ENCODE measurements at places on chromosomes 3 and 15.

DNA sequence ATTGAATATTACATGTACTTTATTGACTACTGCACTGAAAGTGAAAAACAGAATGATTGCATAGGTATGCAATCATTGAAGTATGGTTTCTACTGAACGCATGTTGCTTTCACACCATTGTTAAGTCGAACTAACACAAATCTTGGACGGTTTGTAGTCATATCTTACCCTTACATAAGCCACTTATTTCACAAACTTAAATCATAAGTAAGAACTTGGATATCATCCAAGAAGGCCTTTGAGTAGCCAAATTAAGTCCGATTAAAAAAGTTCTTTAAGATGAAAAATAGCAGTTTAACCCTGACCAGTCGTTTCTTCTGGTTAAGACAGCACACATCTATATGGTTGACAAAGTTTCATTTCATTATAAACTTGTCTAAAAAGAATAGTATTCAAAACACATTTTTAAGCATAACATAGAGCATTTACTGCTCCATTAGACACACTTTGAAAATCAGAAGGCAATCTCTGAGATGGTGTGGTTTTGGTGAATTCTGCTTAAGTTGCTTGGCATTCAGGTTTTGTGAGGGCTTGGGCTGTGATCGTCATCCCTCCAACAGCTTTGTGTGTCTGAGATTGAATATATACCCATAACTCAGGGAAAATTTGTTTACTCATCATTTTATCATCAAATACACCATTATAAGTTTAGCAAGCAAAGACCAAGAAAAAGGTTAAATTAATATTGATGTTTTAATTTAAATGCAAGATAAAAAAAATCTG lies 92.2 kb downstream of the NFKBIZ start:
- no peak for DNase-seq

- DNase-seq: no peak
These were observed 54.2 kb upstream of the ARHGEF3 start for GRCh38 chr3:56855856-56856512.

GRCh38 chr3:128182656-128183055 lies 29.4 kb downstream of the EEFSEC start:
- no peak for DNase-seq

DNA sequence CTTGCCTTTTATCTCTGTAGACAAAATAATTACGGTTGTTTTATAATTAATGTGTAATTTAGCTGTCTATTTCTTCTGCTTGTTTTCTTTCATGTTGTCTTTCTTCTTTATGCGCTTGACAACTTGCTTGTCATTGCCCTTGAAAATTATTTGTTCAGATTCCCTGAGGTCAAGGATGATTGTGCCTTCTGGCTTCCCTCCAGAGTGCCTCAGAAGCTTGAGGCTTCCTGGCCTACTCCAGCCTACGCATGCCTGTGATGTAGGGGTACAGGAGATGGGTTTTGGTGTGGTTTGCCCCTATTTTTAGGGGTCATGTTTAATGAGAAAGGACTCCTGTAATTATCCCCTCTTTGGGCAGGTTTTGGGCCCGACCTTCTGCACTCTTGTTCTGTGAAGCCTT lies 231.5 kb downstream of the SV2B start:
- DNase-seq: no peak

DNA sequence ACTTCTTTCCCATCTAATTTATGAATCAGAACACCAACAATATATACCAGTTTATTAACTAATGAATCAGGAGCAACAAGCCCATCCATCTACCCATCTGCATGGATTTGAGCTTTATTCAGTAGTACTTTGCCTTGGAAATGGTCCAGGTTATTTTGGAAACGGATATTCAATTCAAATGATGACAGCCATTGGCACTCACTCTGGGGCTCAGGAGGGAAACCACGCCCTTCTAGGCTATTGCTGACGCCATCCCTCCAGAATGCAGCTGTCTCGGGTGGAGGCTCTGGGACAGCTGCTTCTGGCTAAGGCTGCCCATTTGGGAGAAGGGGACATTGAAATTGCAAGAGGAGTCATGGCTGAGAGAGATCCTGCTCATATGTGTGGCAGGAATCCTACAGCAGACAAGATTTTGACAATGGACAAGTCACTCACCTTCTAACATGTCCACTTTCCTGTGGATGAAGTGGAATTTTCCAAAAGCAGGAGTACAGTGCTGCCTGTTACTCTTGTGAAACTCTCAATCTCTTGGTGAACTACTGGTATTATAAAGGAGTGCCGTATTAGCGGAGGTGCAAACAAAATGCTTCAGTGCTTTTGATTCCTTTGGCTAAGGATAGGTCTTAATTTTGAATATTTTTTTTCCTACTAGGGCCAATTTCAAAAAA lies 29.3 kb upstream of the TRAK1 start:
- DNase-seq: no peak

GRCh38 chr3:115922681-115923347 lies 299.5 kb downstream of the GAP43 start:
- DNase-seq: no peak

GRCh38 chr3:146559388-146559787 lies 15.0 kb upstream of the PLSCR1 start:
- DNase-seq: no peak

GRCh38 chr3:11480663-11481298 lies 162.9 kb downstream of the VGLL4 start:
- DNase-seq: no peak

DNA sequence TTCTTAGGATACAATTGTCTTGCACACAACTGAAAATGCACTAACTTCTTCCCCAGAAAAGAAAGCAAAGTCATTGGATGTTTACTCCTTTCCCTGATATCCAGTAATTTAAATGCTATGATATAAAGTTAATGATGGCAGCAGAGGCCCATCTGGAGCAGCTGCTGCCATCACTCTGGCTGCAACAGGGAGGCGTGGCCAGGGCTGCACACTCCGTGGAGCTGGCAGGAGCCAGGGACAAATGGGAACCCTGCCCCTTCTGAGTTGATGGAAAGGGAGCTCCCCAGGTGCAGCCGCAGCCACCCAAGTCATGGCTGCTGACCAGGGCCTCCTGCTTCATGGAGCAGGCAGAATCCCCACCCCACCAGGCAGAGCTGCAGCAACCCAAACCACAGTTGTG lies 72.6 kb upstream of the ALDH1A3 start:
- no peak for DNase-seq

- DNase-seq: no peak
These were observed 91.0 kb upstream of the CHMP2B start for GRCh38 chr3:87136066-87136596.

DNA sequence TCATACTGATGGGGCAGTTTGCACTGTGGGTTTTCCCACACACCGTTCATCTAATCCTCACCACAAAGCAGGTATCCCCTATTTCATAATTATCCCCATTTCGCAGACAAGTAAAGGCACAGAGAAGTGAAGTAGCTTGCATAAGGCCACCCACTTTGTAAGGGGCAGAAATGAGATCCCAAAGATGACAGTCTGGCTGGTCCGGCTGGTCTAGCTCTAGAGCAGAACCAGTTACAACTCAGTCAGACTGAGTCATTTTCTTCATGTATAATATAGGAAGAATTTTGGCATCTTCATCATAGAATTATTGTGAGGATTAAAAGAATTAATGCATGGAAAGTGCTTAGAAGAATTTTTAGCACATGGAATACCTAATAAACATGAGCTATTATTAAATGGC lies 10.6 kb downstream of the RBP1 start:
- no peak for DNase-seq

GRCh38 chr3:3433711-3434110 lies 254.2 kb upstream of the CRBN start:
- DNase-seq: no peak

DNA sequence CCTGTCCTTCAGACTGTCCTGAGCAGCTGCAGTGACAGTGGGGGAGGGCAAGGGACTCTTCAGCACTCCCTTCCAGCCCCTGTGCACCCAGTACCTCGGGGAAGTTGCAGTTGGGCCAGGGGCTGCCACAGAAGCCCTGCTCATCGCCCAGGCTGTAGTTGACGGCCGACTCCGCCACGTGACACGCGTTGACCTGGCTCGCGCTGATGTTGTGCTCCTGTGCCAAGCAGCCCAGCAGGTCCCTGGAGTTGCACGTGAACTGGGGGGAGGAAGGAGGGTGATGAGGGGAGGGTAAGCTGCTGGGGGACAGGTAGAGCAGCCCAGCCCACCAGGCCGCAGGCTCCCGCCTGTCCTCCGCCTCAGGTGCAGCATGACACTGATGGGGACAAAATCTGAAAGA lies 101.2 kb downstream of the SEC22A start:
- no peak for DNase-seq

DNA sequence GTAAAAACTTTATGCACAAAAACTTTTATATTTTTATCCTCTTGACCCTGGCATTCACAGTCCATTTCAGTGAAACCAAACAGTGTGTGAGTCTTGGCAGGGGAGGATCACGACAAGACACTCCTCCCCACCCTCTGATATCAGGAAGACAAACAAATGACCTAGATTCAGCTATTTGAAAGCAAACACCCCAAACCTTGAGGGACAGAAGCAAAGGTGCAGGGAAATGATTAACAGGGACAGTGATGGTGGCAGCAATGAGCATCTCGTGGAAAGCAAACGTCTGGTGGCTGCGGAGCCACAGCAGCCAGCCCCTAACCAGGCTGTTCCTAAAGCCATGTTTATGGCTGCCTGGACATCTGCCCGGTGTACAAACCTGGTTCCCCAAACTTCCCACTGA lies 52.1 kb downstream of the FSIP1 start:
- DNase-seq: no peak

- no peak for DNase-seq
These were observed 436.4 kb upstream of the RBMS3 start for GRCh38 chr3:28844298-28845005.

DNA sequence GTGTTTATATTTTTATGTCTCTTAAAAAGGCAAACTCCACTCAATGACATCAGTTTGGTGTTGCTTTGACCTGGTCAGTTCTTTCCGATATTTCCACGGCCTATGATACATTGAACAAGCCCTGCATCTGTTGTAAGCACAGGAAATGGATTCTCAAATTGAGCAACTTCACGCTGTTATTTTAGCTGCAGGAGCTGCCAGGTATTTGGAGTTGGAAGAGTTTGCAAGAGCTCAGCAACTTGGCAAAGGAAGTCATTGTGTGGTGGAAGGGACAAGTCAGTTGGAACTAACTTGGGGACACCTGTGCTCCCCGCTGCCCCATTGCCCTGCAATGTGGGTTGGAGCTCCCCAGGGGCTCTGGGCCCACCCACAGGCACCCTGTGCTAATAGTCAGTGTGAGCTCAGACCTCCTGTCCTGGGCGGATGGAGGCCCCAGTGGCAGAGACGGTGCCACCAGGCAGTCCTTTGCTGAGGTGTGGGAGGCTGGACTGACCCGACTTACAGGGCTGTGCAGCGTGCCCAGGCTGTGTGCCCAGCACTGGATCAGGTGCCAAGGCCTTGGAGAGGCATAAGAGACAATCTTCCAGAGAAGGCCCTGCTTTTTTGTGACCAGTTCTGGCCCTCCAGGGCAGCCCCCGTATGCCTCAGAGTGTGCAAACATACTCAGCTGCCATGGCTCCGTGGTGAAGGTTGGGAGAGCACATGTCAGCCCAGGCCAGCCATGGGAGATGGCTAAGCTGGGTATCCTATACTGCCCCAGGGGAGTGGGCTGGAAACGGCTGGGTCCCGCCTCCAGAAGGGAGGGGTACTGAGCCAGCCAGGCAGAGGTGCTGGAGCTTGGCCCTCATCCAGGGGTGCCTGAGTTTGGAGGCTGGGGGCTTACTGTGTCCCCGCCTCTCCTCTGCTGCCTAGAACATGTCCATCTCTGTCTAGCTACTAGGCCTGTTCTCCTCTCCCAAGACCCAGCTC lies 43.5 kb downstream of the KY start:
- DNase-seq: no peak

GRCh38 chr3:12454816-12455121 lies 29.5 kb upstream of the TSEN2 start:
- DNase-seq: no peak

- no peak for DNase-seq
These were observed 170.2 kb upstream of the ICE2 start for GRCh38 chr15:60648928-60649679.

GRCh38 chr15:91338766-91339165 lies 238.7 kb downstream of the SV2B start:
- no peak for DNase-seq

DNA sequence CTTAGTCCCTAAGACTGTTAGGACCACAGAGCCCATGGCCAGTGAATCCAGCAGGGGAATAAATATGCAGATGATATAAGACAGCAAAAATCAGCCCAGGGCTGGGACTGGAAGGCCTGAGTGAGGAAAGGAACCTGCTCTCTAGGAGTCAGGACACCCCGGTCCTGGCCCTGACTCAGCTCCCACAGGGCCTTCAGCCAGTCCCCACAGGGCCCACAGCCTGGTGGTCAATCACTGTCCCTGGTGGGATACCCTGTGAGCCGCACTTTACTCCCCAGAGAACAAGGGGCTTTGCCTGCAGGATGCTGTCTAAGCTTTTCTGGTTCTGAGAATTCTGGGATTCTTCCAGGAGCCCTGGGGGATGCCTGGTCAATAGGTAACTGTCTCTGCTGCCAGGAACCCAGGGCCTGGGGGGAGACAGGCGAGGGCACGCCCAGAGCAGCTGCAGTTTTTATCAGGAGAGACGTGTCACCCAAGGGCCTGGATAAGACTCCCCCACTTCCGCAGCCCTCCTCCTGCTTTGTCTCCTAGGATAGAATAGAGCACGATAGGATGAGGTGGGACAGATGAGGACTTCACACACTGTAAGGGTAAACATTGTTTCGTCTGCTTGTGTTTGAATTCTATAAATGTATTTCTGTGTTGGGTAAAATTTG lies 49.5 kb upstream of the MCF2L2 start:
- no peak for DNase-seq

DNA sequence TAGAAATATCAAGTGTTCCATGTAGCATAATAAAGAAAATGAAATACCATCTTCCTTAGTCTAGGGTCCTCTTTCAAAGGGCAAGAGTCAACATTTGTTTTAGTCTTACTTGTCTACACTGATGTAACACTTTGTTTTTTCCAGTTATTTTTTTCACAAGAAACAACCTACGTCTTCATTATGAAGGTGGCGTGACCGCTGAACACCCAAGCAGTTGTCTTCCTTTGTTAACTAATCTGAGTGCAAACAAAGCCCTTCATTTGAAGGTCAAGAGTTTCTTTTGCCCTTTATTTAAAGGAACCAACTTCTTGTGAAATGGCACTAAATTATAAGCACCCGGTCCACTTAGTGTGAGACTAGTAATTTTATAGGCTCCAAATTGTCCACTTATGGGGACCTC lies 73.2 kb downstream of the CD47 start:
- DNase-seq: no peak

GRCh38 chr3:98056035-98056434 lies 20.9 kb upstream of the GABRR3 start:
- no peak for DNase-seq

GRCh38 chr15:53588773-53589172 lies 170.7 kb downstream of the WDR72 start:
- no peak for DNase-seq

All from T-helper 22 cell (primary cell).